SJCRH30 (cell line): ENCODE measurements at places on chromosomes 6 and 20. TPM values are rescaled to one million over a fixed set of nuclear protein-coding genes. Genes with fewer than 3 reads are reported as not detected.

PSMA7 gene
- total RNA-seq = 755 and 774 TPM in 2 replicates

IL17A gene
- total RNA-seq = not detected in 2 replicates

ADRM1 gene
- 160 and 174 TPM in 2 replicates for total RNA-seq

SIRT5 gene
- total RNA-seq = 2.7 and 3.3 TPM in 2 replicates

SEMG1 gene
- total RNA-seq = not detected in 2 replicates

ELOVL4 gene
- 8.7 and 9.6 TPM in 2 replicates for total RNA-seq

FOXC1 gene
- 7.2 TPM in 2 replicates for total RNA-seq

L3MBTL3 gene
- total RNA-seq = 7.8 and 9.8 TPM in 2 replicates

AKAP7 gene
- total RNA-seq = 1.4 and 2.3 TPM in 2 replicates

ZNF165 gene
- total RNA-seq = 0.53 and 0.68 TPM in 2 replicates

PRRT1 gene
- 0.25 and 0.30 TPM in 2 replicates for total RNA-seq

GTF2H4 gene
- 15.1 and 24.2 TPM in 2 replicates for total RNA-seq

HLA-DQB2 gene
- total RNA-seq = not detected in 2 replicates

DLGAP4 gene
- total RNA-seq = 17.5 and 18.4 TPM in 2 replicates

SMOC2 gene
- total RNA-seq = not detected in 2 replicates

ZMYND8 gene
- 45.4 and 45.8 TPM in 2 replicates for total RNA-seq

FUCA2 gene
- 38.4 and 40.3 TPM in 2 replicates for total RNA-seq

RIN2 gene
- total RNA-seq = 20.3 and 22.6 TPM in 2 replicates

ZSCAN23 gene
- total RNA-seq = 1.1 and 2.3 TPM in 2 replicates

METTL24 gene
- not detected in 2 replicates for total RNA-seq

SLC22A16 gene
- 0.38 TPM in 1 of 2 replicates, not detected in the other for total RNA-seq

PLCB4 gene
- 0.05 and 0.47 TPM in 2 replicates for total RNA-seq

CLDN20 gene
- total RNA-seq = not detected in 2 replicates

OXT gene
- not detected in 2 replicates for total RNA-seq

PTGIS gene
- 0.28 and 0.56 TPM in 2 replicates for total RNA-seq

SIGLEC1 gene
- total RNA-seq = 0.02 TPM in 1 of 2 replicates, not detected in the other

TUBB2B gene
- 54.1 and 57.9 TPM in 2 replicates for total RNA-seq

OGFRL1 gene
- total RNA-seq = 14.3 and 18.6 TPM in 2 replicates

MC3R gene
- total RNA-seq = not detected in 2 replicates

SLC52A3 gene
- 0.03 TPM in 1 of 2 replicates, not detected in the other for total RNA-seq

IL20RA gene
- total RNA-seq = 0.13 and 0.22 TPM in 2 replicates

GGT7 gene
- total RNA-seq = 7.5 and 11.8 TPM in 2 replicates

IPCEF1 gene
- total RNA-seq = 1.5 and 2.3 TPM in 2 replicates

CRIP3 gene
- total RNA-seq = not detected in 2 replicates

DLL1 gene
- total RNA-seq = 12.6 and 13.6 TPM in 2 replicates

PGC gene
- total RNA-seq = not detected in 2 replicates

SKIC2 gene
- 27.3 and 37.4 TPM in 2 replicates for total RNA-seq

CST4 gene
- total RNA-seq = not detected in 2 replicates

DCDC2 gene
- 0.02 and 0.05 TPM in 2 replicates for total RNA-seq

KIF16B gene
- 2.0 and 2.6 TPM in 2 replicates for total RNA-seq

SULF2 gene
- 122 and 127 TPM in 2 replicates for total RNA-seq

SCUBE3 gene
- total RNA-seq = 0.28 and 0.36 TPM in 2 replicates

SOX18 gene
- total RNA-seq = 0.13 and 0.14 TPM in 2 replicates

FOXF2 gene
- total RNA-seq = 2.8 and 3.7 TPM in 2 replicates

TMEM170B gene
- total RNA-seq = 1.0 and 1.5 TPM in 2 replicates

RBBP8NL gene
- total RNA-seq = not detected in 2 replicates

SLC26A8 gene
- total RNA-seq = not detected in 2 replicates

PMEPA1 gene
- total RNA-seq = 15.0 and 15.4 TPM in 2 replicates

CRISP3 gene
- not detected in 2 replicates for total RNA-seq

TINAG gene
- not detected in 2 replicates for total RNA-seq

OR2B6 gene
- not detected in 2 replicates for total RNA-seq

KIF6 gene
- 0.08 and 0.22 TPM in 2 replicates for total RNA-seq
